ENCODE measurements at places on chromosomes 2 and 18.

DNA sequence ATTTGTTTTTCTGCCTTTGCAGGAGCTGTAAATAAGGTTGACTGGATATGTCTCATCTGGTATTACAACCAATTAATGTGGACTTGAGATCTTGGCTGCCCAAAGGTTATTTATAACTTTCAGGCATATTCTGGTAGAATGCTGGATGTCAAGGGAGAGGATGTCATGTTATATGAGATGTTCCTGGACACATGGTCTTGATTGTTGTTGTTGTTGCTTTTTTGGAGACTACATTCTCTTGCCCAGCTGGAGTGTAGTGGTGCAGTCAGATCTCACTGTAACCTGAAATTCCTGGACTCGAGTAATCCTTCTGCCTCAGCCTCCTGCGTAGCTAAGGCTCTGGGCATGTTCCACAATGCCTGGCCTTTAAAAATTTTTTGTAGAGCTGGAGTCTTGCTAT is 83.3 kb downstream of the LCLAT1 start:
- no peak for DNase-seq

GRCh38 chr2:88627856-88628570 is 749 bp upstream of the EIF2AK3 start:
- DNase-seq, result peak; percentile 86

- no peak for DNase-seq
These were observed 132.0 kb downstream of the EML6 start for GRCh38 chr2:54855434-54855833.

- no peak for DNase-seq
These were observed 150.7 kb downstream of the CCDC102B start for GRCh38 chr18:68948622-68949021.

DNA sequence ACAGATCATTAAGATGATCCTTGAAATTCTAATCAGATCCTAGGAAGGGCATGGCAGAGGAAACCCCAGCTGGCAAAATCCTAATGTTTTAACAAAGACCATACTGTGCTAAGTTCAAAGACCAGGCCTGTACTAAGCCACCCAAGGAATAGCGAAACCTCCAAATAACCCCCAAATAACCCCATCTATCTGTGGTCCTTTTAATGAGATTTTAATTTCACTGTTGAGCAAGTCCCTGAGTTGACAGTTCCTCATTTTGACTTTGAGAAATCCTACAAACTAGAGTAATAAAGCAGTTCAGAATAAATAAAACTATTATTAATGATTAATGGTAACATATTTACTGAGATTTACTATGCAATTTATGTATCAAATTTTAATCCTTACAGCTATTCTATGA is 259.8 kb downstream of the STK39 start:
- no peak for DNase-seq

DNA sequence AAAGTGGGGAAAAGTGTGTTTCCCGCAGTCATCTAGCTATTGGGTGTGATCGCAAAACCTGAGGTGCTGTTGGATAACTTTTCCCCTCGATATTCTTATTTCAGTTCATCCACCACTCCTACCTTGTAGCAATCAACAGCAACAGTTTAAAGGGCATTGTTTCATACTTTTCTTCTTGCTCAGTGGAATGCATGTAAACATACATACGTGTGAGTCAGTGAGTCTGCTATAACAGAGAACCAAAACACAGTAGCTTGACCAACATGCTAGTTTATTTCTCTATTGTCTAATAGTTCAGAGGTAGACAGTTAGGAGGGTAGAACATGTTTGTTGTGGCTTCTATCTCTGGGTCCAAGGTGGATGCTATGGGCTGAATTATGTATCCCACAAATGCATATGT is 77.6 kb upstream of the FOXI3 start:
- DNase-seq, result no peak

GRCh38 chr18:7662866-7663265 is 95.8 kb downstream of the PTPRM start:
- no peak for DNase-seq

Data from urothelium cell line (cell line).